Stimulated activated CD8-positive, alpha-beta memory T cell treated with anti-CD3 and anti-CD28 coated beads, Interleukin-4, amount 100 ng/mL, for 1 hour (primary cell): ENCODE measurements at places on chromosomes 12 and 14.

DNA sequence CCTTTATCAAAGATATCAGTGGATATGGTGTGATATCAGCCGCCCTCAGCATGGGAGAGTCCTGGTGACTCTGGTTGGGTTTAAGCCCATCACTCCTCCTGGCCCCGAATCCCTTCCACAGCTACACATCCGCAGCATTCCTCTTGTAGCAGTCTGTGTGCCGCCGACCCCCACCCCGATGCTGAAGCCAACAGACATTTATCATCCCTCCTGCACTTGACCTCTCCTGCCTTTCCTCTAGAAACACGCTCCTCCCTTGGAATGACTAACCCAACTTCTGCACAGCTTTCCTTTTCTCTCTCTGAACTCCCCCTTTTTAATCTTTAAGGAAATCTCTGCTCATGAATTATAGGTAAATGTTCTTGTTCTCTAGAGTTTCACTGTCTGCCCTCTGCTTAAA is 250.9 kb upstream of the FOXN3 start:
- DNase-seq = no peak

GRCh38 chr12:17381211-17381610 is 708.8 kb downstream of the RERGL start:
- no peak for DNase-seq

DNA sequence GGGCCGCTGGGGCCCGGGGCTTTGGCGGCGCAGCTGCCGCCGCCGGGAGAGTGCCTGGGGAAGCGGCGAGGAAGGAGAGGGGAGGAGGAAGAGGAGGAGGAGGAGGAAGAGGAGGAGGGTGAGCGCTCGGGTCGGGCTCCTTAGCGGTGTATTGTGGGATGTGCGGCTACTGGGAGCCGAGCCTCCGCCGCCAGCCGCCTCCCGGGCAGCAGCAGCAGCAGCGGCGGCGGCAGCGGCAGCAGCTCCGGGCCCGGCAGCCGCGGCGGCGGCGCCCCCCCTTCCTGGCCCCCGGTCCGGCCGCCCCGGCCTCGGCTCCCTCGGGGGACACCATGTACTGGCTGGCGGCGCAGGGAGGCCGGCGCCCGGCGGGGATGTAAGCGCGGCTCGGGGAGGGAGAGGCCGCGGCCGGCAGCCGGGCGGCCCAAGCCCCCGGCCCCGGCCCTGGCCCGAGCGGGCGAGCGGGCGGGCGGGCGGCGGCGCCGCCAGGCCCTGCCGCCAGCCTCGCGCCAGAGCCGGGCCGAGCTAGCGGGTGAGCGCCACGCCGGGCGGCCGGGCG is at the start of gene SETD1B:
Gene SETD1B (plus strand): TSS at position 149 of the 556 bp plus-strand sequence. CDS start 729 bp downstream, outside the sequence.
- DNase-seq = no peak

- no peak for DNase-seq
Measured at GRCh38 chr12:45223868-45224267, 8.0 kb downstream of the ANO6 start.

DNA sequence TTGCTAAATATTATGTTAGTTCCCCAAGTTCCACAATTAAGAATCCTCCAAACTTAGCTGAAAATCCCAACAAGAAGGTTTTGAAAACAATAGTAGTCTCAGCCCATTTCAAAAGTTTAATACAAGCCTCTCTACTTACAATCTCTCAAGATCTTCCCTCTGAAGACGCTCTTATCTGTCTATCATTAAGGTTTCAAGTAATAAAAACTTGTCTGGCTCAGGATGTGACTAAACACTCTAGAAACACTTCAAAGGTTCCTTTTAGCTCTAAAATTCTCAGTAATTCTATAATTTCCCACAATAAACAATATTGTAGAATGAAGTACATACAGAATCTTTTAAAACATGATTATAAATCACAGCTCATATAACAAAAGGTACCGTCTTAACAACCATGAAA is 16.3 kb downstream of the YAF2 start:
- DNase-seq = no peak

DNA sequence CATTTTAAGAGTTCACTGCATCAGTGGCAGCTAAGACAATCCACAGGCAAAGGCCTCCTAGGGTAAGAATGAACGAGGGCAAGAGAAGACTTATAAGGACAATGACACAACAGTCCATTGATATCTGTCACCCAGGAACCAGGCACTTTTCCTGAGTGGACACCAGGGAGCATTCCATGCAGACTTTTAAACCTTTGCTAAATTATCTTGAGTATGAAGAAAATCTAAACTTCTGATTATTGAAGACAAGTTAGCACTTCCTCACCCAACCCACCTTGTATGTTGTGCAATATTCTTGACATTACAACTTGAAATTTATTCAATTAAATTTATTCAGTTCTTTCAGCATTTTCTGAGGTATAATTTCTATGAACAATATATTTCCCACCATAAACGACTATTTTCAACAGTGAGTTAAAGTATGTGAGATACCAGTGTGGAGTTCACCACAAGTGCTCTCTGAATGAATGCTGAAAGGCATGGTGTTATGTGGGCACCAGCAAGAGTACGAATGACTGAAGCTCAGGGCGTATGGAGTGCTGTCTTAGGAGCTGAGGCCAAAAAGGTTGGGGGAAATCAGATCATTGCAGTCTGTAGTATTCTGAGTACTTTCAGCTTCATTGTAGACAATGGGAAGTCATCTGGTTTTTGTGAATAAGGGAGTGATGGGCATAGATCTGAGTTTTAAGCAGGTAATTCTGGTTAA is 124.3 kb upstream of the LMNTD1 start:
- DNase-seq = no peak
